ENCODE measurements at places on chromosomes 4 and X.

- DNase-seq: no peak
These were observed 65.0 kb downstream of the PHEX start for GRCh38 chrX:22097012-22097694.

DNA sequence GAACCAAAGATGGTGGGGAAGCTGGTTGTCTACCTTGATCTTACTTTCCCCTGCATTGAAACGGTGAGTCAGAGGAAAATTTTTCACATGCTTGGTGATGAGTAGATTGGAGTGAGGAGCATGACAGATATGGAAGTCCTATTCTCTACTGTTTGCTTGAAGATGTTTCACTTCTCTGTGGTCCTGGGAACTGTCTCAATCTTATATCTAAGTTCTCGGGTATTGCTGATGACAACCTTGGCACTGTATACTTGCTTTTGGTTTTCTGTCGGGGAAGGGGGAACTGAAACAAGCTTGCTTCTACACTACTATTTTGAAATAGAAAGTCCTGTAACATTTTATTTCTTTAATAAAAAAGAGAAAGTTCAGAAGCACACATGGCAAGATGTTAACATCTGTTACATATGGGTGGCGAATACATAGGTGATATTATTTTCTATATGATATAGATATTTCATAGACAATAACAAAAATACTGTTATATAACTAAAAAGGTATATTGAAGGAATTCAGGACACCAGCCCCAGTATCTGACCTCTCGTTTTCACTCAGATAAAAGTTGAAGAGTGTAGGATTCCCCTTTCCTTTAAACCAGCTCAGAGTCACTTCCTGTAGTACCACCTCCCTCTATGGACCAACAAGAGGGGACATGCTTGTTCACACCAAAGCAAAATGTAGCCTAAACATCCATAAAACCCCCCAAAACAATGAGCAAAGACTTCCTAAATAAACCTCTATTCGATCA is 88.8 kb downstream of the FMR1NB start:
- no peak for DNase-seq

GRCh38 chrX:38175139-38175538 is 45.5 kb downstream of the SRPX start:
- no peak for DNase-seq

GRCh38 chrX:5117816-5118215 is 1110.9 kb downstream of the NLGN4X start:
- no peak for DNase-seq

- no peak for DNase-seq
These were observed 124.5 kb downstream of the RAPGEF2 start for GRCh38 chr4:159227378-159227777.

DNA sequence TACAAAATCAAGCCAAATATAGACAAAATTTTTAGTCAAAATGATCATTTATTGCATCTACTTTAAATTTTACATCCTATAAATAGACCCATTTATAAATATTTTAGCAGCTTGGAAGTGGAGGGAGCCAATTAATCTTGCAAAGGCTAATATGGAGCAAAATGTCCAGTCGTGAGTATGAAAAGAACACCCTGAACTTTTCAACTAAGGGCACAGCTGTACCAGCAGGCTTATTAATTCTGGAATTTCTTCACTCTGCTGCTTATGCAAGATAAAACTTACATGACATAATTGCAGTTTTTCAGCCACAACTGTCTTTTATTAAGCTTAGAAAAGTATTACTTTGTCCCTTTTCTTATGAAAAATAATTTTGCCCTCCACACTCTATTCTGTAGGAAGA is 22.9 kb upstream of the USP53 start:
- DNase-seq: no peak

- DNase-seq: no peak
These were observed 355.2 kb upstream of the CXorf51B start for GRCh38 chrX:146454363-146454762.

DNA sequence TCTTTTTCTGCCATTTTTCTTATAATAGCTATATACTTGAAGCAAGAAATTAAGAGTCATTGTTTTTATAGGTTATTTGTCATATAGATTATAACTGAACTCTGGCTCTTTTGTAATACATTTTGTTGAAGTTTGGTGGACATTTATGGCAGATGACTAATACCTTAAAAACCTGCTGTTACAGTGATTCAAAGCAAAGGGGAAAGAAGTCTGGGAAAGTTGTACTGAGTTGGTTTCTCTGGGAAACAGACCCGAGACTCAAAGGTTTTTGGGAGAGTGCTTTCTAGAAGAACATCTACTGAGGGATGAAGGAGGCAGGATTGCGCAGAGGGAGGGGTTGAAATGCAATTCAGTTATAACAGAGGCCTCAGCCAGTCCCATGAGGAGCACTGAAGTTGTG is 35.9 kb downstream of the NAP1L5 start:
- no peak for DNase-seq

- DNase-seq: no peak
These were observed 93.4 kb downstream of the EMCN start for GRCh38 chr4:100424376-100424775.

DNA sequence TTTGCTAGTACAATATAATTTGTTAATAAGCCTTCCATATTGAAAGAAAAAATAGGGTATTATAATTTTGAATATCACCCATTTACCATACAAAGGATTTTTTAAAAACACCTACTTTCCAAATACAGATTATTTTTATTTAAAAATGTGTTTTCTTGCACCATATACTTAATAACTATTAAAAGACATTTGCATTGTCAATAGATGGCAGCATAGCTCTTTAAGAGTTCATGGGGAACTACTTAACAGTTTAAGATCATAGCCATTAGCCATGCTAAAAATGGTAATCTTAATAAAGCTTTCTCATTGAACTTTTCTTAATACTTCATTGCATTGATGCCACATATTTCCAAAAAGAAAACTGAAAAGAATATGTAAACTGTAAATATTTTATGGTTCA is 1995.9 kb downstream of the C4orf33 start:
- DNase-seq: no peak

- no peak for DNase-seq
These were observed 191.4 kb downstream of the MGST2 start for GRCh38 chr4:139857021-139857420.

DNA sequence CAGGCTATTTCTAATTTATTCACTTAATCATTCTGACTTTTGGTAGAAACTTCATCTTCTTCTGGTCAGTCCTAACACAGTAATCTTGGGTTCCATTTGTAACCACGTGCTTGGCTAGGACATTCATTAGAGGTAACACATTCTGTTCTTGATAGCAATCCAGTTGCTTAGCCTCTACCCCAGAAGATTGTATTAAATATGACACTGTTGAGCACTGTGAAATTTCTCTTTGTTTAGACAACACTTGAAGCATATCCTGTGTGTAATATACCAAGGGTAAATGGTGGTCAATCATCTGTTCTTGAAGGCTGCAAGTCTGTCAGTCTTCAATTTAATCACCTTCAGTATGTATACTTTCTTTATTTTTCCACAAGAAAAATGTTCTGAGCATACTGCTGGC is 523.0 kb downstream of the ANKRD50 start:
- no peak for DNase-seq

DNA sequence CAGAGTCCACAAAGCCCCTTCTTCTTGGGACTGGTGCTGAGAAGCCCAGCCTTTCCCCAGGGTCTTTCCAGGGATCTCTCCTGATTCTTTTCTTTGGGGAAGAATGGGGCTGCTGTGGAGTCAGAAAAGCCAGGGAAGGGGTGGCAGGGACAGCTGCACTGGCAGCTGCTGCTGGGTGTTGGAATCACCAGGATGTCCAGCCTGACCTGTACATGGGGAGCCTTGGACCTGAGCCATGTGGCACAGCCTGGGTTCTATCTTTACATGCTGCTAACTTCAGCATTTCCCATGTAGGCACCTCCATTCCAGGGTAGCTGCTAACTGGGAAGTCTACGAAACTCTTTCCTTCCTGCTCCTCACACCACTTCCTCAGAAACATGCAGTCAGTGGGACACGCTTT is 36.0 kb downstream of the MED28 start:
- DNase-seq: no peak

DNA sequence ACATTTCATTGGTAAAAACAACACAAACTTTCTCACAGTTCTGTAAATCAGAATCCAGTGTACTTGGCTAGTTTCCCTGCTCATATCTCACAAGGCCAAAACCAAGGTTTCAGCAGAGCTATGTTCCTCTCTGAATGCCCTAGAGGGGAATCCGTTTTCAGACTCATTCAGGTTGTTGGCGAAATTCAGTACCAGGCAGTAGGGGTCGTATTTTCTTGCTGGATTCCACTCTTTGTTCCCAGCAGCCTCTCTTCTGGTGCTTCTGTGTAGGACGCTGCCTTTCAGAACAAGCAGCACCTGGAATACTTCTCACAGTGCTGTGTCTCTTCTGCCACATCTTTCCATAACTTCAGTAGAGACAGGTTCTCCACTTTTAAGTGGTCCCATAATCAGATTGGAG is 351.9 kb downstream of the PCDH18 start:
- no peak for DNase-seq

GRCh38 chr4:86380181-86380724 is 20.4 kb upstream of the MAPK10 start:
- DNase-seq: no peak

DNA sequence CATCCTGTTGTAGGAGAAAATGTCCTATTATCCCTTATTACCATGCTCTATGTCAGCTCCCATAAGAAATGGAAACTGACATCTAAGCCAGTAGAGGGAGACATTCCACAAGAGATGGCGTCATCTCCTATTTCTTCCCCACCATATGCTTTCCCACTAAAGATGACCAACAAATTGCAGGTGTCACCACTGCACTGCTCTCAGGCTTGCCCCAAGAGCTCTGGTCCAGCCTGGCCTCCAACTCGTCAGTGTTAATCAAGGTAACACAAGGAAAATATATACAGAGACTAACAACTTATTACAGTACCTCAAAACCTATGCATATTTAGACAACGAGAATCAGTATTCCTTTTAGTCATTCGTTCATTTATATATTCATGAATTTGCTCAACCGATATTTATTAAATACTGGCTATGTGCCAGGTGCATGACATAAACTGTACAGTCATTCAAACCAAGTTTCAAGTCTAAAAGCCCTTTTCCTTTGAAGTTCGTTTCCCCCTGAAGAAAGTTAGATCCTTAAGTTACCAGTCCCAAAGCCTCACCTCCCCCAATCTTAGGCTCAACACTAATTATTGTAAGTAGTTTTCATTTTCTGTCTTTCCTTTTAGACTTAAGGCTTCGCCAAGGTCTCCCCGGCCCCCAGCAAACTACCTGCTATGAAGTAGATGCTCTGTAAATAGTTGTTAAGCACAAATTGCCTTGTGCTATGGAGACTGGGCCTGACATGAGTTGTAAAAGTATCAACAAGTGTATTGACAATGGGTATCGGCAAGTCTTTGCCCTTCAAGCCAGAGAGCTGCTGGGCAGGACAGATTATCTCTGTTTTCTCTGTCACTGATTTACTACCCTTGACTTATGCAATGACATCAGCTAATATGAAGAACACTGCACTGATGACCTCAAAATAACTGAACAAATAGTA is 3.1 kb upstream of the FGB start:
- no peak for DNase-seq

GRCh38 chr4:156778606-156779005 is 193.0 kb downstream of the PDGFC start:
- no peak for DNase-seq

- DNase-seq: no peak
These were observed 14.4 kb downstream of the BCOR start for GRCh38 chrX:40083120-40083978.

DNA sequence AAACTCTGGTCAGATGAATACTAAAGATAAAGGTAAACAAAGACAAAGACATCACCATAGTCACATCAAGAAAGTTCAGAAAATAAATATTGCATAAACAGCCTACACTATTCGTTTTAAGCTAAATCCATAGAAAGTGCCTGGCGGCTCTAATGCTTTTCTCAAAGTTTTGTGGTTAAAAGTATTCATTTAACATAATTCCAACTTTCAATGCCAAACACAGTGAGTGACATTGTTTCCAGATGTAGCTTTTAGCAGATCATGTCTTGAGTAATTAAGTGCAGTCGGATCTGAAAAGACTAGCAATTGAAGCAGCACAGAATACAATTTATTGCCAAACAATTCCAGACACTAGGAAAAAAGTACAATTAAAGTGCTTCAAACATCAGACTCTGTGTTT is 287.1 kb upstream of the ADGRL3 start:
- DNase-seq: no peak

DNA sequence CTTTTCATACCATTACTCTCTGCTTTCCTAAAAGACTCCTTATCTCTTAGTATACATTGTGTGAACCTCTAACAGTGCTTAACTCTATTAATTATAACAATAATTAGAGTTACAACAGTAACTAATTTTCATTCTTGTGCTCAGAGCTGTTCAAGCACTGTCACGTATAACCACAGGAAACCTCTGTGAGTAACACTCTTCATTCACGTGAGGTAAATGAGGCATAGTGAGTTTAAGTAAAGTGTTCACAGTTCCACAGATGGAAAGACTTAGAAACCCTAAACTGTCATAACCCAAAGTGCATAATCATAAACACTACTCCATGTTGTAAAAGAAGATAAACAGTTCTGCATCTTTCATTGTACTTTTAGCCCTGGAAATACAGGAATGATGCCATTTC is 222.4 kb downstream of the CCSER1 start:
- DNase-seq: no peak

GRCh38 chr4:178632415-178632814 is 1190.2 kb upstream of the AGA start:
- DNase-seq: no peak

- no peak for DNase-seq
These were observed 9.5 kb downstream of the RGS12 start for GRCh38 chr4:3302173-3302785.

- DNase-seq: no peak
These were observed 3.0 kb downstream of the ATP11C start for GRCh38 chrX:139929876-139930275.

DNA sequence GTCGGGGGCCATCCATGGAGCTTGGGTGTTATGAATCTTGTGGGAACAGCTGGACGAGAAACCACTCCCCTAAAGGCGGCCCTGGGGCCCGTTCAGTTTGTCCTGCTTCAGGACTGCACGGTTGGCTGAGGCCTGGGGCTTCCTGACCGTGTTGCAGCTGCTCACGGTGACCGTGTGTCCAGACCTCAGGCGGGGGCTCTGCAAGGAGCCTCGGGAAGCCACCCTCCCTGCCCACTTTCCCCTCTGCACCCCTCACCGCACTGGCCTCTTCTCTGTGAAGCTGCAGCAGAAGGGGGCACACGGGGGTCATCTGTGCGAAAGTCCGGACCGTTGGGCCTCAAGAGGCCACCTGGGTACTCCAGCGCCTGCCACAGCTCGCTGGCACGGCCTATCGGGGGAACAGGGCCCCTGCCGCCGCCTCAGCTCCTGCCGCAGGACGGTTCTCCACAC is 29.4 kb downstream of the UVSSA start:
- DNase-seq: no peak

- no peak for DNase-seq
These were observed 58.0 kb downstream of the RHOH start for GRCh38 chr4:40254608-40255392.

DNA sequence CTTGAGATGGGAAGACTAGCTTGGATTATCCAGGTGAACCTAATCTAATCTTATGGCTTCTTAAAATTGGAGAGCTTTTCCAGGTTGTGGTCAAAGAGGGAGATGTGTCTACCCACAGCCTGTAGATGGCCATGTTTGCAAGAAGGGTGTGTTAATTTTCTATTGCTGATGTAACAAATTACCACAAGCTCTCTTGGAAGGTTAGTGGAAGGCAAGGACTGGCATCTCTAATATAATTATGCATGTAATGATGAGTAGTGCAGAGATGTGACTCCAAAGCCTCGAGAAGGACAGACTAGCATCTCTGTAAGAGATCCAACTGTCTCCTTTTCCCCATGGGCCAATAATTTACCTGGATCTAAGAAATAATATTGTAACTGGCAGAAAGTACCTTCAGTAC is 3.2 kb upstream of the ADH1B start:
- DNase-seq: no peak
